ENCODE measurements at places on chromosomes 4 and X. TPM values are rescaled to one million over a fixed set of nuclear protein-coding genes. Genes with fewer than 3 reads are reported as not detected.

GRCh38 chr4:99574530-99575324 is at the start of gene MTTP:
Gene MTTP (plus strand): TSS chr4:99574824. CDS start chr4:99574910, 86 bp downstream.
- DNase-seq = peak; percentile 13

The PSMD10 gene
- total RNA-seq = 110 TPM

The RAB33A gene
- total RNA-seq = 0.15 TPM

- peak; percentile 53 for DNase-seq
These were observed 64.3 kb downstream of the LRBA start for GRCh38 chr4:150950657-150951288.

The SUPT20HL1 gene
- not detected for total RNA-seq

The EBP gene
- 19.8 TPM for total RNA-seq

- no peak for DNase-seq
These were observed 40.0 kb downstream of the PROM1 start for GRCh38 chr4:16043642-16044498.

DNA sequence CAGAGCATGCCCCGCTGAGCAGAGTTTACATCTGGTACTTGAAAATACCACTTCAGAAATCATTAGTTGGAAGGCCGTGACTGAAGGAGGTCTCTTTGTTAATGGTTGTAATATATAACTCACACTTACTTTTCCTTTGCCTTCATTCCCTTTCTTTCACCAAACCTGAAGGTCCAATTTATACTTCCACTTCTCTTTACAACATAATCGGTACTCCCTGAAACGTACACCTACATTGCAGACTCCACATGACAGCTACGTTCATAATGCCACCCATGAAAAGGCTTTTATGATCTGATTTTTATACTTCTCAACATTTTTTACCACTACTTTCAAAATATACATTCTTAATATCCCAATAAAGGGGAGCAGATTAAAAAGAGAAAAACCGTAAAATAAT is 298.7 kb downstream of the C4orf33 start:
- no peak for DNase-seq

GRCh38 chr4:165927815-165928214 is 54.8 kb downstream of the TLL1 start:
- DNase-seq = no peak

- no peak for DNase-seq
These were observed 15.7 kb downstream of the MAPK10 start for GRCh38 chr4:86344127-86344526.

The SPP1 gene
- total RNA-seq = 3,280 TPM

GRCh38 chr4:173235050-173235449 is 66.4 kb downstream of the GALNT7 start:
- DNase-seq = no peak

- DNase-seq = no peak
These were observed 34.2 kb downstream of the COX7B2 start for GRCh38 chr4:46874811-46875210.

- DNase-seq = peak; percentile 33
These were observed 129.2 kb upstream of the TRIM2 start for GRCh38 chr4:153074936-153075630.

The RGN gene
- total RNA-seq = 1.6 TPM

The CXCL11 gene
- total RNA-seq = 1.2 TPM

The DGKK gene
- not detected for total RNA-seq

The SPARCL1 gene
- 1.7 TPM for total RNA-seq

The NSUN7 gene
- 2.1 TPM for total RNA-seq

DNA sequence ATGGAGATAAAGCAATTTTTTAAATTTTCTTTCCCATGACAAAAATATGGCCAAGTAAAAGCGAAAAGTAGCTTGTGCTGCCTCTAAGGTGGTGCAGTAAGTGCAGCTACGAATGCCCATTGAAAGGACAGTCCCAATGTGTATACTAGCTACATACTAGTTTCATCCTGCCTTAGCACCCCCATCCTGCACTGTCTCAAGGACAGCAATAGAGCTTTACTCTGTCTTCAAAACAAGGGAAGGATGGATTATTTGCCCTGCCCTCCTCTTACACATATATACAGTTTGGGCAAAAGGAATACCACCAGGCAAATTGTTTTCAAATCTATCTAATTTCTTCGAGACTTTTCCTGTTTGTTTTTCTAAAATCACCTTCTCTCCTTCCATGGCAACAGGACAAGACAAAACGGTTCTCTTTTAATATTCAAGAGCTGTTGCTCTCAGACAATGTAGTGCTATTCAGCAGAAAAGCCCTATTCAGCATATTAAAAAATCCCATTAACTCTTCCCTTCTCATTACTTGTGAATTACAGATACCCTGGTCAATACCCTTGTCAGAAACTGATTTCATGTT is 75.1 kb upstream of the SLC7A11 start:
- DNase-seq = no peak

DNA sequence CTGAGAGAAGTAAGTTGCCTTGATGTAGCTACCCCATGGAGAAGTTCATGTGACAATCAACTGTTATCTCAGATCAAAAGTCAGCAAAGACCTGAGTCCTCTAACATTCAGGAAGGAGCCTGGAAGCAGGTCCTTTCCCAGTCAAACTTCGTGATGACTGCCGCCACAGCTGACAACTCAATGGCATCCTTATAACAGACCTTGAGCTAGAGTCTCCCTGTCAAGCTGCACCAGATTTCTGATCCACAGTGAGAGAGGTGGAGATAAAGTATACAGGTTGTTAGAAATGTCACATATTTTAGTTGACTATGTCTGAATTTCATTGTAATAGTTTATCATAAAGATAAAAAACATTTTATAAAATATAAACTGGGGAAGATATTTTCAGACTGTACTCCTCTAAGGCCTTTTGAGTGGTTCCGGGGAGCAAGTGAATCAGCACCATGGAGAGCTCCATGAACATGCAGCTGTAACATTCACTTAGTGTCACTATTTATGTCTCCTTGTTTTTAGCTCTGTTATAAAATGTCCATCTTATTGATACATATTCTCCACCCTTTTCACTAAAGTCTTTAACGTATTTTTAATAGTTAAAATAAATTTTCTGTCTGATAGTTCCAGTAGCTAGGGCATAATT is 1653.5 kb upstream of the AGA start:
- DNase-seq = no peak

- no peak for DNase-seq
These were observed 3.2 kb upstream of the FGF2 start for GRCh38 chr4:122823476-122823875.

The SGMS2 gene
- 223 TPM for total RNA-seq

DNA sequence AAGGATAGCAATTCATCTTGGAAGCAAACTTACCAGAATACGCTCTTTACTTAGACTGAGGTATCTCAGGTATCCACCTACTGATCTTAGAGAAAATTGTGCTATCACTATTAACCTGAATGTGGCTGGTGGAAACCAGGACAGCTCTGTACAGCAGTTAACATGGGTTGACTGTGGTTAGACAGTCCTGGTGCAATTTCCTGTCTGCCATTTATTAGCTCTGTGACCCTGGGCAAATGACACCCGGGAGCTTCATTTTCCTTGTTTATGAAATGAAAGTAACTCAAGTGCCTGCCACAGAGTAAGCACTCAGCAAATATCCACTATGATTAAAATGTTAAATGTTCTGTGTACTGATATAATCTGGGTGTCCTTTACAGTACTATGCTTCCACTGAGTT is 60.0 kb downstream of the SMC1A start:
- DNase-seq = no peak

DNA sequence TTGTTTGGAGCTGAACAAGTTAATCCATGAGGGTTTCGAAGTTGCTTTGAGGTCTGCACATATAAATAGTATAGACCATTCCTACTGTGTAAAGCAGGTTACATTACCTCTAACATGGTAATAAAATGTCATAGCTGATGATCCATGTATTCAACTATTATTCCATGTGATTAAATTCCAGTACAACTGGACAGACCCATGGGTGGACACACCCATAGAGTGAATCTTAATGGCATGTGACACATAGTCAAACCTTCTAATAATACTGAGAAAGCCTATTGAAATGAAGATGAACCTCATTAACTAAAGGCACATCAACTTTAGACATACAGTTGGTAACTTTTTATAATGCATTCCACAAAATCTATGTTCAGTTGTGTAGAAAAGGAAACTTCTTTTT is 28.5 kb downstream of the FHIP1A start:
- no peak for DNase-seq

The TEX11 gene
- total RNA-seq = 0.05 TPM

DNA sequence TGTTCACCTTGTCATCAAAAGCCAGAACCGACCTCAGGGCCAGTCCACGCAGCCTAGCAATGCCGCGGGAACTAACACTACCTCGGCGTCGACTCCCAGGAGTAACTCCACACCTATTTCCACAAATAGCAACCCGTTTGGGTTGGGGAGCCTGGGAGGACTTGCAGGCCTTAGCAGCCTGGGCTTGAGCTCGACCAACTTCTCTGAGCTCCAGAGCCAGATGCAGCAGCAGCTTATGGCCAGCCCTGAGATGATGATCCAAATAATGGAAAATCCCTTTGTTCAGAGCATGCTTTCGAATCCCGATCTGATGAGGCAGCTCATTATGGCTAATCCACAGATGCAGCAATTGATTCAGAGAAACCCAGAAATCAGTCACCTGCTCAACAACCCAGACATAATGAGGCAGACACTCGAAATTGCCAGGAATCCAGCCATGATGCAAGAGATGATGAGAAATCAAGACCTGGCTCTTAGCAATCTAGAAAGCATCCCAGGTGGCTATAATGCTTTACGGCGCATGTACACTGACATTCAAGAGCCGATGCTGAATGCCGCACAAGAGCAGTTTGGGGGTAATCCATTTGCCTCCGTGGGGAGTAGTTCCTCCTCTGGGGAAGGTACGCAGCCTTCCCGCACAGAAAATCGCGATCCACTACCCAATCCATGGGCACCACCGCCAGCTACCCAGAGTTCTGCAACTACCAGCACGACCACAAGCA is 898 bp downstream of the UBQLN2 start:
- peak; percentile 78 for DNase-seq

- no peak for DNase-seq
These were observed 51.4 kb downstream of the PTTG2 start for GRCh38 chr4:38011511-38012162.

DNA sequence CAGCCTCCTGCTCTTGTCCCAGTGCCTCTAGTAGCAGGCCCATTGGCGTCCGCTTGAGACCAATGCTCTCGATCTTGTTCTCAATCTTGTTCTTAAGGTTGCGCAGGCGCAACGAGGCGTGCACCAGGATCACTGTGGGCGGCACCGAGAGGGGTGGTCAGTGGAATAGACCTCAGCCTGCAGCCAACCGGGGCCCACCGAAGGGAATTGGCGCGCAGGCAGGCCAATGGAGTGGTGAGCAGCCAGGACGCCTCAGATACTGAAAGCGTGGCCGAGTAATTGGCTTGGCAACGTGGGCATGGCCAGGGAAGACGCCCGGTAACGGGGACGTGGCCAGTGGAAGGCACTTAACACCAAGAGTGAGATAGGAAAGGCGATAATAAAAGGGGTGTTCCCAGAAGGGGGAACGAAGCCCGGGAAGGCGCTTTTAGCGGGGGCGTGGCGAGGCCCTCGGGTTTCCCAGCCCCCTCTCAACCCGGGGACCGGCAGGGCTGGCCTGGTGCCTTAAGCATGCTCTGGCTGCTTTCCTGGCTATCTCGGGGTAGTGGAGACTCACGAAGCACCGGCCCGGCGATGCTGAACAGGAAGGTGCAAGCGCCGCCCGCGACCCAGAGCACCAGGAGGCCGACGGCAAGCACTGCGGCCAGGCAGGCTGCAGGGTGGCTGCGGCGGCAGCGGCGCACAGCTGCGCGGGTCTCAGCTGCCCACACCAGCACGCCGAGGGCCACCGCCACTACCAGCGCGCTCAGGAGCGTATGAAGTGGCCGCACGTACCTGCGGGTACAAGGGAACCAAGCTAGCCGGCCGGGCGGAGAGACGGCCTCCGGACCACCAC is 1.7 kb downstream of the PRAF2 start:
- peak; percentile 59 for DNase-seq

DNA sequence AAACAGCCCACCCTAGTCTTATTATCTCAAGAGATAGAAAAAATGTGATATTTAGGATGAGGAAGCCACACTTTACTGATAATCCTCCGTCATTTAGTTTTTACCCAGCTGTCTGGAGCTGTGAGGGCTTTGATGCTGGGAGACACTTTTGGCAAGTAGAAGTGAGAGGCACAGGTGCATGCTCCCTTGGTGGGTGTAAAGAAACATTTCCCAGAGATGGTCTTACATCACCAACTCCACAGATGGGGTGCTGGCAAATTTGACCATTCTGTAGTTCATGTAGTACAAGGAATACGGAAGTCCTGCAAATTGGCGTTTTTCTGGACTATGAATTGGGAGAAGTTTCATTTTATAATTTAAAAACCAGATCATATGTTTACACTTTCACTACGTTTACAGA is 28.5 kb downstream of the TRIM61 start:
- no peak for DNase-seq

DNA sequence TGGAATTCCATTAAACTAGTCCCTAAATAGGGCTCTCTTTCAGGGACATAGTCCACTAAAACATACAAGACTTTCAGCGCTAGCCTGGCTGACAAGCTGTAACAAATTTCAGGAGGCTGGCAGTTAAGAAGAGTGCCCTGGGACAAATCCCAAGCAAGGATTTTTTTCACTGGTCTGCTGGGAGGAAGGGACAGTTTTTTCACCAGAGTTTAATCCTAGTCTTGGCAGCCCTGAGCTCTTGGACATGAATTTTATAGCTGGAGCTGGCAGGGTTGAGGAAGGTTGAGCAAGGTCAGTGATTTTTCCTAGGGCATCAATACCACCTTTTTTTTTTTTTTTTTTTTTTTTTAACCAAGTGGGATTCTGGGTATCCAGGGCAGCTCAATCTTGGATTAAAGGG is 184.4 kb downstream of the SH2D1A start:
- no peak for DNase-seq

- DNase-seq = no peak
These were observed 62.0 kb downstream of the APOOL start for GRCh38 chrX:85065512-85066198.

The TCP11X1 gene
- not detected for total RNA-seq

DNA sequence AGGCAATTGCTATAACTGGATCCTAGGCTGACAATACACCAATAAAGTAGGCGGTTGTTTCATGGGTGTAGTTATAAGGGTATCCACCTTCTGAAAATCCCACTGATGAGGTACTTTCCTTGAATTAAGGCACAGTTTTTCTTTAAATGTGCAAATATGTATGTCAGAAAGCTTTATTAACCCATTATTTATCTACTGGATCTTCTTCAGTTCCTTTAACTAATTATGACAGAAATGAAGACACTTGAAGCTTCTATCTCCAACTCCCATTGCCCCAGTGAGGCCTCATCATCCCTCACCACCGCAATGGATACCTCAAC is 159.6 kb upstream of the KLF3 start:
- no peak for DNase-seq

DNA sequence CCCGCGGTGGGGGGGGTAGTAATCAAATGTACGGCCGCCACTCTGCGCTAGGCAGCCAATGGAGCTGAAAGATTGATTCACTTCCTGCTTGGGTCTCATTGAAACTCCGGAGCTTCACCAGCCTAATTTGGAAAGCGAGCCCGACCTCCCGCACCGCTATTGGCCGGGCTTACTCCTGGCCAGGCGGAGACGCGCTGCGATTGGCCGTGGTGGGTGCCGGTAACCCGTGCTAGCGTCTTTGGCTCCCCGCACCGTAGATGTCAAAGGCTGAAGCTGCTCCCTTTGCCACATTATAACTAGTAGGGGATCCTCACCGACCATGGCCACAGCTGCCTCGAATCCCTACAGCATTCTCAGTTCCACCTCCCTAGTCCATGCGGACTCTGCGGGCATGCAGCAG is at the start of gene POU3F4:
Gene POU3F4, plus strand, starts transcription at position 285 of the 400 bp plus-strand sequence. Its CDS starts 35 bp downstream, at position 320.
- no peak for DNase-seq

- DNase-seq = no peak
These were observed 347.5 kb downstream of the NKX6-1 start for GRCh38 chr4:84151574-84151973.

GRCh38 chrX:10813761-10814160 is 193.4 kb upstream of the MID1 start:
- peak; percentile 1 for DNase-seq

- DNase-seq = peak; percentile 79
These were observed 88.5 kb upstream of the GPR34 start for GRCh38 chrX:41600291-41600690.

Measured in renal cortical epithelial cell (primary cell).